Cortex of kidney (tissue), 1 donor: ENCODE measurements at places on chromosomes 12 and 14.
A peak's percentile ranks its signal among the peaks of the same experiment; 100 is the strongest.

DNA sequence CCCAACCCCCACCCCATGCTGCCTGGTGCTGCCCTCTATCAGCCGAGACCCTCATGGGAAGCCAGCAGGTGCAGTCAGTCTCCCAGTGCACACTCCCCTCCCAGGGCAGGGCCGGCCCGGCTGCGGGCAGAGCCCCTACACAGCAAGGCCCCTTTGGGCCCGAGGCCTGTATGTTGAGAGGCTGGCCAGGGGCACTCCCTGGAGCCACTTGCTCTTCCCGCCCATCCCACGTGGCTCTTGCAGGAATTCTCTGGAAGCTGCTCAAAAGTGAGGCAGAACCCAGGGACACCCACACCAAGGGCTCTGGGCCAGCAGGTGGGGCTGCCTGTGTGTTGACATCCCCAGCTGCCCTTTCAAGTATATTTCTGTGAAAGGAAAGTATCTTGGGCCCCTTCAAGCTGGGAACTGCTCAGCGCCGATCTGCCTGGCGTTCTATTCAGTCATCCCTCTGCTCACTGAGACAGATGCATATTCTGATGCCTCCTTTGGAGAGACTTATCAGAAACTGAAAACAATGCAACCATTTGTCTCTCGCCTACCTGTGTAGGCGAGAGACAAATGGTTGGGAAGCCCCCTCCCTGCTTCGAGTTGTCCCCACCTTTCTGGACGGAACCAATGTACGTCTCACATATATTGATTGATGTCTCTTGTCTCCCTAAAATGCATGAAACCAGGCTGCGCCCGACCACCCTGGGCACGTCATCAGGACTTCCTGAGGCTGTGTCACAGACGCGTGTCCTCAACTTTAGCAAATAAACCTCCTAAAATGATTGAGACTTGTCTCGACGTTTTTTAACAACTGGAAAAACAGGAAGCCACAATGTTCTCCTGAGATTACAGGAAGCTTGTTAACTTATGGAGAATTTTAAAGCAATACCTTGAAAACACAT lies 6.0 kb downstream of the GPR132 start:
- DNase-seq: no peak

DNA sequence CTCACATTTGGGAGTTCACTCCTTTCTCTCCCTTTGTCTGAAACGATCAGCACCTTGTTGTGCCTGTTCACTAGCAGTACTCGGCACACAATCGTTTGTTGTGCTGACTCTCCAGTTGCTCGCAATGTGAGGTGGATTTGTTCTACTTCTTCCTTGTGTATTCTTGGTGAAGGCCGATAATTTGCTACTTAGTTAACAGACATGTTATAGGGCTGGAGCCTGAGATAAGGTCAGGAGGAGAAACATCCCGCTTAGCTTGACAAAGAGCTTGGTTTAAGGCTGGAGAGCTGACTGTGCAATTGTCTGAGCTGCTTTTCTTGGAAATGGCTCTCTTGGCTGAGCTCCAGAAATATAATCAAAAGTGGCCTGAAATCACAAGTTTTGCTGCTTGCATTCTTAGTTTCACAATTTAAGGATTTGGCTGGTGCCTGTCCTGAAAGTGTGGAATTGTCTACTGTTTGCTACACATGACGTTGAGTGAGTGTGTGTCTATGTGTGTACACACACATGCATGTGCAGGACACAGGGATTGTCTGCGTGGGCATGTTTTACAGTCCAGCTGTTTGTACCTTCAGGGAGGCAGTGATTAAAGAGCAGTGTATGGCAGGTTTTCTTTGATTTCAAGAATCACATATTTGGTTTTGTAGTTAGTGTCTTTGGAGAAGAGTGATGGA lies 77.7 kb downstream of the ARF6 start:
- no peak for DNase-seq

DNA sequence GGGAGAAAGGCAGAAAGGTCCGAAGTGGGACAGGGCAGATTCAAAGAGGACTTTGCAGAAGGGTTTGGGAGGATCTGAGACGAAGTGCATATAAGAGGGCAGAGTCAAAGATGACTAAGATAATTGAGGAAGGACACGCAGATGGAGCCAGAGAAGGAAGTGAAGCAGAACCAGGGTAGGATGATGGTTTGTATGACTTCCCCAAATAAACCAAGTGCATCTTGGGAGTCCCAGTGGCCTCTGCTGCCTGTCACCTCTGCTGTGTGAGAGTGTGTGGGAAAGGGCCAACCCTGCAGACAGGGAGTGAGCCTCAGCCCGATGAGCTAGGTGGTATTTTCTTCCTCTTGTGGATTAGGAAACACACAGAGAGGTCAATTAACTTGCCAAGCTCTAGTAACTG lies 36.8 kb downstream of the FLVCR2 start:
- DNase-seq: no peak

- no peak for DNase-seq
Observed at GRCh38 chr12:3630111-3630510, 122.8 kb downstream of the CRACR2A start.

DNA sequence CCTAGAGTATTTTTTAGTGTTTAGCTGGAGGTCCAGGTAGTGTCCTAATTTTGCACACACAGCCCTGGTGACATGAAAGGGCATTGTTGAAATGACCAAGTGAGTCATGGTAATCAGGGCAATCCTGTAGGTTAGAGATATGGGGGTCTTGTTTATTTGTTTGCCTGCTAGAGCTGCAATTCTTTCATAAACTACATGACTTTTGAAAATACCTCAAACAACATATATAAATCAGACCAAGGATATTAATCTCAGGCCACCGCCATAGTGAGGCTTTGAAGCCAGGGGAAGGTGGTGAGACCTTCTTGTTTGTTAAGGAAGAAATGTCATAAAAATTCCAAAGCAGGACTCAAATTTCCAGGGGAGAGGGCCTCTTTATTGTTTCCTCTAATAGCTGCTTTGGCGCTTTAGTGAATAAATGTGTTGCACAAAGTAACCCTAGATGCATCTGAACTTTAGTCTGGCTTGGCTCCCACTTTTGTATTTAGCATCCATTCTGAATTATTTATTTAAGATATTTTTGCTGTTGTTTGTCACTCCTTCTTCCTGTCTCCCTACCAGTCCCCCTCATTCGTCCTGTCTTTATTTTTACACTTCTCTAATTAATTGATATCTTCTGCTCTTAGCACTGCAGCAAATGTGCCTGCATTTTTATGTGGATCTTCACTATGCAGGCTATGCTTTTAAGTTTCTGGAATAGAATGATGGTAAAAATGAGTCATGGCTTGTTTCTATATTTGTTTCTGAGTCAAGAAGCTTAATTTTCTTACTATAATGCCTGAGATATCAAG lies 430.3 kb downstream of the RAD51B start:
- DNase-seq: no peak

DNA sequence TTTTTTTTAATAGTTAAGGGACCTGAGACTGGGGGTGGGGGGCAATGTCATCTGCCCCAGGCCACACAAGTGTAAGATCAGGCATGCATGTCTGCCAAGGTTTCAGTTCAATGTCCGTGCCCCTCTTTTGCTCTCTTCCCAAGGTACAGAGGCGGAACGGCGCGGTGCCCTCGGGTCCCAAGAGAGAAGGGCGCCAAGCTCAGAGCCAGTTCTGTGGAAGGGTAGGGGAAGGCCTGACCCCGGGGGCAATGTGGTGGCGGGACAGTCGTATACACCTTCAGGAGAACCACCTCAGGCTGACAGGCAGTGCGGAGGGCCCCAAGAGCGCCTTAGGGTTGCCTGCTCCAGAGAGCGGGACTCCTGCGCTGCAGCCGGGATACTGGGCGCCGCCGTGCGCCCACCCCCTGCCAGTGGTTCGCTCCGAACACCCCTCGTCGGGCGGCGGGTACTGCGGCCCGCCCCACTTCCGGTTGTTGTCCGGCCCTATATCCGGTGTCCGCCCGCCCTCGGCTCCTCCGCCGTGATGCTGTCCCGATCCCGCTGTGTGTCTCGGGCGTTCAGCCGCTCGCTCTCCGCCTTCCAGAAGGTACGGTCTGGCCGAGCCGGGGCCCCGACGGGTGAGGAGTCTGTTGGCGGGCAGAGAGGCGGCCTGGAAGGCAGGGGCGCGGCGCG lies at the start of gene DLST:
TSS of gene DLST (plus strand) at position 486 of the 672 bp plus-strand sequence. CDS start at position 524, 38 bp downstream.
- peak; percentile 78 for DNase-seq

DNA sequence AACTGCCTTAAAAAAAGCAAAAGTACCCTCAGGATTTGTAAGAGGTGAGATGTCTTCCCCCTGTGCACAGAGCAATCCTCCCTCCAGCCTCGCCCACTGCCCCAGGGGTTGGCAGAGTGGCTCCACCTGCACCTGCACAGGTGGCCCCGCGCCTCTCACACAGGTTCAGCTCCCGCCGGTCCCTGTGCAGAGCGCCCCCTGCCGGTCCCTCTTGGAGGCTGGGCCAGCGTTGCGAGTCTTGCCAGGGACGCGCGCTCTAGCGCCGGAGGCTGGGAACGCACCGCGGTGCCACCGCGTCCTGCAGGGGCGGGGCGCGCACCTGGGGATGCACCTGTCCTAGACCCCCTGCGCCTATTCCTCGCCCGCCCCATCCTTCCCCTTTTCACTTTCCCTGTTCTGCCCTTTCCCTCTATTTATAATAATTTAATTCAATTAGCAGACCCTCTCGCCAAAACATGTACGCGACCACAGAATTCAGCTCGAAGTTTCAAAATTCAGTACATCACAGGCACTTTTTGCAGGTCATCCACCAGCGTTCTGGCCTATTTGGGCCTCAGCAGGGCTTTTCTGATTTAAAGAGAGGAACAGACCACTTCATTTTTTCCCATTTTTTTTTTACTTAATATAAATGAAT lies 618.6 kb downstream of the AACS start:
- DNase-seq: no peak

GRCh38 chr12:73225371-73225937 lies 953.3 kb downstream of the TRHDE start:
- DNase-seq: no peak

DNA sequence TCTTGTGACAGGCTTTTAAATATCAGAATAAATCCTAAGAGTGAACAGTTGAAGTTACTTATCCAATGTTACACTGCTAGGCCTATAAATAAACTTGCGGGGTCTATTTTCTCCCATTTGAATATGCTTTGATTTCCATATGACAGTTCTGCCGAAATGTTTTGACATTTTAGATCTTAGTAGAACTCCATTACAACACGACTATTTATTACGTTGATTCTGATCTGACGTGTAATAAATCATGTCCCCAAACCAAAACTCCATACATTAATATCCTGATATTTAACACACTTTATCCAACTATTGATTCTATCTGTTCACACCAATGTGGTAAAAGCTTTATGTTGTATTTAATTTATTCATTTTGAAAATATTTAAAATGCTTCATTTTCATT lies 16.1 kb upstream of the NEMF start:
- DNase-seq: no peak

GRCh38 chr12:70831543-70831942 lies 89.0 kb downstream of the PTPRR start:
- DNase-seq: no peak

- no peak for DNase-seq
Observed at GRCh38 chr12:1956716-1957115, 38.3 kb upstream of the CACNA2D4 start.

- DNase-seq: no peak
Observed at GRCh38 chr12:42508913-42509460, 80.6 kb downstream of the PRICKLE1 start.

- no peak for DNase-seq
Observed at GRCh38 chr14:89330236-89331002, 86.6 kb downstream of the FOXN3 start.

- no peak for DNase-seq
Observed at GRCh38 chr14:90388437-90388836, 8.4 kb upstream of the CALM1 start.

DNA sequence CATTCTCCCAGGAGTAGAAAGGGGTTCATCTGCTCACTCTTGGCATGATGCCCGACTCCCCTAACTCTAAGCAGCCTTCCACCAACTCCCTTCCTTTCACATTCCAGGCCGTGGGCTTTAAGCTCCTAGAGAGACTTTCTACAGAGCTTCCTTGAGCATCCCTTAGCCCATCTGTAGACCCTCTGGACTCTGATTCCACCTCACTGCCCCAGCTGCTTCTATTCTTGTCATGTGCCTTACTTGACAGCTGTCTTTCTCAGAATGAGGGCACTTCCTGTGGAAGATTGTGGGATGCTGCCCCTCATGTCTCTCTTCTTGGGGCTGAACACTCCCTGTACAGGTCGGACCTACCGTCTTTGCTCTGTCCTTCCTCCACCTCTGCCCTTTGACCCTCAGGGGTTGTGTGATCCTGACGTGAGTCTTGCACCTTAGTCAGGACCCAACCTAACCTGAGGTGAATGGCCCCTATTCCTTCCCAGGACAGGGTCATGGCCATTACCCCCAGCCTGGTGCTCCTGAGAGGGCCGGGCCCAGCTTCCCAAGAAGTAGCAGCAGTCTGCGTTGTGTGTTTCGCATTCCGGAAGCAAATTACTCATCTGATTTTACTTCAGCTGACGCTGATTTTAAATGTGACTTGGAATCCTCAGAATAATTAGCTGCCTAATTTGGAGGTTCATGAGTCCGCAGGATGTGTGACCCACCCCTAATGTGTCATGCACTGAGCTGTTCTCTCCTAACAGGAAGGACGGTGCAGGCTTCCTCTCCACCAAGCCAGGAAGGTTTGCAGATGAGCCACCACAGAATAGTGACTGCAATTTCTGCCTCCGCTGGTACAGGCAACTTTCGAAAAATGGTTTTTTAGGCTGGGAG lies 2.7 kb upstream of the GALNT6 start:
- DNase-seq: no peak
